MV-4-11 (cell line): ENCODE measurements at places on chromosomes 1 and 21.

GRCh38 chr1:20725189-20726117 lies 7.0 kb downstream of the SH2D5 start:
- no peak for DNase-seq

DNA sequence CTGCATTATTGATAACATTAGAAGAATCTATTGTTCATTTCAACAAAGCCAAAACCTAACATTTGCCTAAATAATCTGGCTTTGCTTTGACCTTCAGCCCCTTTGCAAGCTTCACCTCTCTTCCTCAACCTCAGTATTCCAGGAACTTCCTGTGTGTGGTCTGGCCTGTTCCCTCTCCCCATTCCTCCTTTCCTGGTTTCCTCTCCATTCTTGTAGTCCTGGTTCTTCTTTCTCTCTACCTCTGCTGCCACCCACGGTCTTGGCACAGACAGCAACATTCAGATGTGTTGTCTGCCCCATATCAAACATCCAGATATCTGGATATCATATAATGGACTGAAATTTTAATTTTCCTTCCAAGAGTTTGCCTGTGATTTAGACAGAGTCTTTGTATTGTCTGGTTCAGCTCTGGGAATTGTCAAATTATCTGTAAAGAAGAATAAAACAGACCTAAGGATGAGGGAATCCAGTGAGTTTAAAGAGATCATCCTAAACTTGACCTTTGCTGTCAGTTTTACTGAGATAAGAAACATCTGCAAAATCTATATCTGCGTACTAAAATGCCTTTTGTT lies 148.1 kb upstream of the KCTD3 start:
- DNase-seq, result no peak

- no peak for DNase-seq
Observed at GRCh38 chr1:35398739-35399138, 130.2 kb downstream of the ZMYM4 start.

GRCh38 chr1:63799307-63799706 lies 25.5 kb downstream of the ROR1 start:
- DNase-seq, result no peak

DNA sequence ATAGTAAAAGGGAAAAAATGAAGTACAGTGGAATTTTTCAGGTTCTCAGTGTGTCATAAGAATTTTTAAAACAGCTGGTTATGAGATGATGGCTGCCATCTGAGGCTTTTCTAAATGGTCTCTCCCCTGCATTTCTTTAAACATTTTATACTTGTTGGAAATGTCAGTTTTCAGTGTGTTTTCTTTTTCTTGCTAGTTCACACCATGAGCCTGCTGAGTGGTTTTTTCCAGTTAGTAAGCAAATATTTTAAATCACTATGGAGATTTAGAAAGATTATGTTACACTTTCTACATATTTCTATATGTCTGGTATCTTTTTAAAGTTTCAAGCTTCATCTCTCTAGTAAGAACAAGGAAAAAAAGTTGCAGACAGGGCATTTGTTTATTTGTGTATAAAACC lies 9.6 kb downstream of the RBM15 start:
- no peak for DNase-seq

DNA sequence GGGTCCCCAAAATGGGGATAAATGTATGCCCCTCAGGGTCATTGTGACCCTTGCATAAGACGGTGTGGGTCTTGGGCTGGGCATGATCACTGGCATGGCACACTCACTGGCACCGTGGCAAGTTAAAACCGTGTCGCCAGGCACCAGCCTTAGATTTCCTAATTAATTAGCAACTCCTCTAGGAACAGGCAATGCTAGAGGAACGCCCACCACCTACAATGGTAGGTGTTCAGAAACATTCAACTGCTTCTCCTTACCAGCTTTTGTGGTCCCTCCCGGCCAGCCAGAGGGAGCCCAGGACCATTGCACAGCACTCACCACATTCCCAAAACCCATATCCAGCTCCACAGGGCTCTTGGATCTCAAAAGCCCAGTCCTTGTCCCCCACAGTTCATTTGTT lies 36.4 kb downstream of the EPHA2 start:
- no peak for DNase-seq

- peak; percentile 27 for DNase-seq
Observed at GRCh38 chr1:150165622-150166612, 16.2 kb downstream of the PLEKHO1 start.

- DNase-seq, result peak; percentile 89
Observed at GRCh38 chr1:234598974-234599616, 10.9 kb downstream of the IRF2BP2 start.

GRCh38 chr1:234106032-234106431 lies 201.6 kb downstream of the SLC35F3 start:
- no peak for DNase-seq

DNA sequence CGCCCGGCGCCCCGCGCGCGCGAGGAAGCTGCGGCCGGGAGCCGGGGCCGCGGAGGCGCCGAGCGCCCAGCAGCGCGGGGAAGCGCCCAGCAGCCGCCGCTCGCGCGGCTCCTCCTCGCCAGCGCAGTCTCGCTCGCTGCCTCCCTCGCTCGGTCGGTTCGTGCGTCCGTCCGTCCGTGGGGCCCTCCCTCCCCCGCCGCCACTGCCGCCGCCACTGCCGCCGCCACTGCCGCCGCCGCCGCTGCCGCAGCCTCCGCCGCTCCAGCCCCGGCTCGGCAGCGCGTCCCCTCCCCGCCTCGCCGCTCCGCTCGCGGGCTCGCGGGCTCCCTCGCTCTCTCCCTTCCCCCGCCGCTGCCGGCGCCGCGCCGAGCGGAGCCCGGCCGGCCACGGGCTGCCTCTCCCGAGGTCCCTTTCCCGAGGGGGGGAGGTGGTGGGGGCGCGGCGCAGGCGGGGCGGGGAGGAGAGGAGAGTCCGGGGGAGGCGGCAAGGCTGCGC lies at the start of gene KCND3:
Gene KCND3, minus strand, starts transcription at position 138 of the 495 bp plus-strand sequence.
- no peak for DNase-seq

GRCh38 chr1:241998412-241998921 lies 431 bp downstream of the MAP1LC3C start:
- peak; percentile 63 for DNase-seq

- peak; percentile 99 for DNase-seq
Observed at GRCh38 chr1:151611288-151611790, 511 bp upstream of the SNX27 start.

DNA sequence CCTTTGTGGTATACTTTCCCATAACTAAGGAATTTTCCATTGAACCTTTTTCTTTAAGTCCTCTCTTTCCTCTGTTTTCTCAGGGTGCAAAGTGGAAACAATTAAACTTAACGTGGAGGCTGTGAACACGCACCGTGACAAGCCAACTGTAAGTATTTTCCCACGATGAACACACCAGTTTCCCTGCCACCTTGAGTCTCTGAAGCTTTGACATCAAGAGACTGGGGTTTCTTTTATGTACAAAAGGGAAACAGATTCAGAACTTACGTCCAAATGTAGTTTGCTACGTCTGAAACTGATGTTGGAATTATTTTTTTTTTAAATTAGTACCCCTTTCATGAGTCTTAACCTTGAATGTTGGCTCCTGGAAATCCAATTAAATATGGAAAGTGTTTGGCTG lies 17.2 kb upstream of the C4BPB start:
- no peak for DNase-seq

DNA sequence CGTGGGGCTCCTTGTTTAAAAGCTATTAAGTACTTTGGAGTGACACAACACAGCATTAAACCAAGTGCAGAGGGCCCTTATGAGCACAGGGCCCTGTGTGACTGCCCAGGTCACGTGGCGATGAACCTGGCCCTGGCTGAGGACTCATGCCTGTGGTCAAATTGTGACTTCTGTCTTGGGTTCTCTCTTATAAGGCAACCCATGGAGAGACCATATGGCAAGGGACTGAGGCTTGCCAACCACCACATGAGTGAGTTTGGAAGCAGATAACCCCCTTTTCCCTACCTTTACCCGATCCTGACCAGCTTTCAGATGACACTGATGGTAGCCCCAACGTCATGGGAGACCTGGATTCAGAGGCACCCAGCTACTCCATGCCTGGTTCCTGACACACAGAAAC lies 140.5 kb downstream of the ZBTB18 start:
- no peak for DNase-seq
